ENCODE measurements at places on chromosomes 2 and 18.

GRCh38 chr2:98455494-98455976 is 10.9 kb downstream of the INPP4A start:
- peak; percentile 25 for DNase-seq

GRCh38 chr2:18731666-18732065 is 142.3 kb upstream of the NT5C1B start:
- DNase-seq = no peak

GRCh38 chr2:64605991-64606478 is 47.7 kb downstream of the SERTAD2 start:
- DNase-seq = no peak

- DNase-seq = peak; percentile 48
These were observed 80.2 kb upstream of the PKDCC start for GRCh38 chr2:41967476-41968181.

DNA sequence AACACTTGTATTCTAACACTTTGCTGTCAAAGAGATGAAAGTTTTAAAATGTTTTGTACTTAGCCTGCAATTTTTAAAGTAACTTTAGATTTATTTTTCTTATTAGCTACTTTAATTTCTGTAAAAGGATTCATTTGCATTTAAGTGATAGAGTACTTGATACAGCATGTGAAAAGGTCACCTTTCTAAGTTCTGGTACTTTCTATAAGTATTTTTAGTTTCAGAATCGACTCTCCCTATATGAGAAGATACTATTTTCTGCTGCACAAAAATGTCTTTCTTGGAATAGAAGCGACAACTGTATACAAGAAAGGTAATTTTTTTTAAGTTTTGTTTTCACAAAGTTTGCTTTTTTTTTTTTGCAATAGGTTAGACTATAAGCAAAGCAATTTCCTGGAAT is 72.9 kb downstream of the METTL8 start:
- no peak for DNase-seq

- DNase-seq = no peak
These were observed 97.5 kb downstream of the GLI2 start for GRCh38 chr2:120833127-120833675.

DNA sequence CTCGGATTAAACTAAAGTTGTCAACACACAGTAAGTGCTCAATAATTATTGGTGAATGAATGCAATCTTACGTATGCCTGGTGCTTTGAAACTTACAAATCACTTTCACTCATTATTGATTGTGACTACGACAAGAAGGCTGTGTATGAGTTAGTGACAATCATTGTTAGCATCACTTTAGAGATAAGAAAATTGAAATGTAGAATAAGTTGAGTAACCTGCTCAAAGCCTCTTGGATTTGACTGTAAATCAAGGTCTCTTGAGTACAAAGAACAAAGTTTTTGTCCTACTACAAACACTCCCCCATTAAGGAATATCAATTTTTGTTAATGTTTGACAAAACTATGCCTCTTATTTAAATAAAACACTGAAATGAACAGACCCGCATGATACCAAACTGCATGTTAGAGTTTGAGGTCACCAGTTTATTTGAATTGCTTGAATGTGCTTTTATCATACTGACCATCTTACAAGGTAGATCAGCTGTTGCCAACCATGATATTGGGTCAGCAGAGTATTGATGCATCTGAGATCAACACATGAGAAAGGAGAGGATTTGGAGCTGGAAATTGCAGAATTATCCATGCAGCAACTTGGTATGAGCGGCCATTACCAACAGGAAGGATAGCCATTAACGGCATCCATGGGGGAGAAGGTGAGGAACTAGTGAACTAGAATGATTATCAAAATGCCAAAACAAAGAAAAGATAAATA is 142.1 kb downstream of the IRS1 start:
- no peak for DNase-seq

DNA sequence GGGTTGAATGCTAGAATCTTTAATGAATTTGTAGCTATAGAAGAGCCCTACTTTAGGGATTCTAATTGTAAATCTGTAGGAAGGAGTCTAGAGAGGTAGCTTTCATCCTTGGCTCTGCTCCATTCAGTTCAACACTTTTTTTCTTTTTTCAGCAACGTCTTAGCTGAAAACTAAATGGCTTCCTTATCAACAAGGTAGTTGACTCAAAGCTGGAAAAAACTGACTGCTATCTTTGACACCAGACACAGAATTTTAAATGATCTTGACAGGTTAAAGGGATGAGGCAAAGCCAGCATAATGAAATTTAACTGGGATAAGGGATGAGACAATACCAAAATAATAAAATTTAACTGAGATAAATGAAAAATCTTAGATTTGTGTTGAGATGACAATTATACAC is 54.9 kb downstream of the TMEFF2 start:
- DNase-seq = no peak

DNA sequence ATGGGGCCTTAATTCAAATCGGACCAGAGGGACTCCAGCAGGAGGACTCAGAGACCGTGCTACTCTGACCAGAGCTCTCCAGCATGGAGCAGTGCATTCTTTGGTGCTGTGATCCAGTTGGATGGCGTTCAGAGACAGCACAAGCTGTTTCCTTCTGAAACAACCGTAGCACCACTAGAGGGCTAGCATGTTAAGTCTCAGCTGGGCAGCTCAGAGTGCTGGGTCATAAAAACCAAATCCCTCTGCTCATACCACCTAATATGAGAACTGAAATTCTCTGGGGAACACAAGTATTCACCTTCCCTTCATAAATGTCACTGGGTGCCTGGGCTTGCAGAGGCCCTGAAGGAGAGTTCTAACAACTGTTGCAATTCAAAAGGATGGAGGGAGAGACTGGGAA is 97.7 kb upstream of the TFCP2L1 start:
- DNase-seq = no peak
